Stimulated activated CD8-positive, alpha-beta memory T cell treated with anti-CD3 and anti-CD28 coated beads, Interleukin-15, amount 100 ng/mL, for 4 hours (primary cell): ENCODE measurements at places on chromosomes 1 and 21.

DNA sequence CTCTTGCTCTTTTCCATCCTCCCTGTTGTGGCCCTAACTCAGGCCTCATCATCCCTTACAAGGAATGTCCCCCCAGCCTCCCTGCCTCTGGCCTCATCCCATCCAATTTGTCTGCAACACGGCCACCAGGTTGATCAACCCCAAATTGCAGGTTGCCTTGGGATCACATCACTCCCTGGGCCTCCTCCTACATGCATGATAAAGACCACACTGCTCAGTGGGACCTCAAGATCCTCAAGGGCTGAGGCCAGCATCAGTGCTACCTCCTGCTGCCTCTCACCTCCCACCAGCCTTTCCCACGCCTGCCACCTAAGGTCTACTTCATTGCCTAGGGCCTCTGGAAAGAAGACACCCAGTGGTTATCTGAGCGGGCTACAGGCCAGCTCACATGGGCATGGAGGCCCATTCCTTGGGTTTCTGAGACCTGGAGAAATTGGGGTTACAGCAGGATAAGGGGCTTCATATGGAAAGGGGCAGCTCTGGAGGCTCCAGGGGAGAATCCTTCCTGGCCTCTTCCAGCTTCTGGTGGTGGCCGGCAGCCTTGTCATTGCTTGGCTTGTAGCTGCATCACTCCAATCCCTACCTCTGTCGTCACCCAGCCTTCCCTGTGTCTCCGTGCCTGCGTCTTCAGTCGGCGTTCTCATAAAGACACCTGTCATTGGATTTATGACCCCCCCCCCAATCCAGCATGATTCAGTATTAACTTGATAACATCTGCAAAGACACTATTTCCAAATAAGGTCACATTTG, 60.5 kb downstream of the KLHDC7A start:
- no peak for DNase-seq

DNA sequence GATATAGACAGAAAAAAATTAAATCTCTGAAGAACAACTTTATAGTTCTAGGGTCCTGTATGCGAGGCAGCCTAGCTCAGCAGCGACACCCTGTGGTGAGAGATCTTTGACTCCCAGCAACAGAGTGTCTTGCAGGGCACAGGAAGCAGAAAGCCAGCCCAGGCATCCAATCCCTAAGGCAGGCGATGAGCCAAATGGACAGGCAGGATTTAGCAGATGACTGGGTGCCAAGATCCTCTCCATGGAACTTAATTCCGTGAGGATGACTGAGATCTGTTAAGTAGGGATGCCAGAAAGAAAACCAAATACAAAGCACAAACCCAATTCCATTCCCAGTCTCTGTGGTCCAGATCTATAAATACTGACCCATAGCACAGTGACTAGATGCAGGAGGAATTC, 38.8 kb downstream of the HLCS start:
- DNase-seq: peak; percentile 29

DNA sequence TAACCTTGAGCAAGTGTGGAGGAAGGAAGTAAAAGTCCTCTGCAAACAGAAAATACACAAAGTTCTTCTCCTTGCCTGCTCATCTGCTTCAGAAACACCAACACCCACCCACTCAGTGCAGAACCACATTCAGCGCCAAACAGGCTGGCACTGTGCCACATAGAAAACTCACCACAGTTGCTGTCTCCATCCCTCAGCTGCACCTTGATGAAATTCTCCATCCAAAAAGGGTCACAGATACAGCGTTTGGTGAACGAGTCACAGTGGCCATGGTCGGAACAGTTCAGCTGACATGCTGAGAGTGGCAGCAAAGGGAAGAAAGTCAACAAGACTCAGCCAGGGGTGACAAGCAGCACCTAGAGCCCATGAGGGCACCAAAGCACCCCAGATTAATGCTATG, 114.5 kb downstream of the KIAA0319L start:
- DNase-seq: no peak

- DNase-seq: no peak
Observed at GRCh38 chr1:114090738-114091505, 62.7 kb downstream of the SYT6 start.

- no peak for DNase-seq
Observed at GRCh38 chr1:229114315-229114714, 156.6 kb upstream of the RAB4A start.

- no peak for DNase-seq
Observed at GRCh38 chr1:151458802-151459330, 428 bp downstream of the POGZ start.

DNA sequence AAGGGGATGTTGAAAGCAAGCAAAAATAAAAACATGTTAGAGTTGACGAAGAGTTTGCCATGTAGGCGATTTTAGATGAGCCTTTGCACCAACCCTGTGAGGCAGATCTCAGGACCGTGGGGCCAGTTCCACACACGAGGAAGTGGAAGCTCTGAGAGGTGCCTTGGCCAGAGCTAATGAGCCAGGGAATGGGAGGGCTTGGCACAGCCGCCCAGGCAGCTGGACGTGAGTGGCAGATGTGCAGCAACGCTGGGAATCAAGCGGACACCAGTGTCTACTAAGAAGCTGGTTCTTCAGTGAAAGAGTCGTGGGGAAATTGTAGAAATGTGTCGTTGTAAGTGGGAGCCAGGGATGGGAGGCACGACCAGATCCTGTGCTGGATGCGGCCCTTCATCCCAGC, 58.9 kb upstream of the COL6A1 start:
- no peak for DNase-seq

DNA sequence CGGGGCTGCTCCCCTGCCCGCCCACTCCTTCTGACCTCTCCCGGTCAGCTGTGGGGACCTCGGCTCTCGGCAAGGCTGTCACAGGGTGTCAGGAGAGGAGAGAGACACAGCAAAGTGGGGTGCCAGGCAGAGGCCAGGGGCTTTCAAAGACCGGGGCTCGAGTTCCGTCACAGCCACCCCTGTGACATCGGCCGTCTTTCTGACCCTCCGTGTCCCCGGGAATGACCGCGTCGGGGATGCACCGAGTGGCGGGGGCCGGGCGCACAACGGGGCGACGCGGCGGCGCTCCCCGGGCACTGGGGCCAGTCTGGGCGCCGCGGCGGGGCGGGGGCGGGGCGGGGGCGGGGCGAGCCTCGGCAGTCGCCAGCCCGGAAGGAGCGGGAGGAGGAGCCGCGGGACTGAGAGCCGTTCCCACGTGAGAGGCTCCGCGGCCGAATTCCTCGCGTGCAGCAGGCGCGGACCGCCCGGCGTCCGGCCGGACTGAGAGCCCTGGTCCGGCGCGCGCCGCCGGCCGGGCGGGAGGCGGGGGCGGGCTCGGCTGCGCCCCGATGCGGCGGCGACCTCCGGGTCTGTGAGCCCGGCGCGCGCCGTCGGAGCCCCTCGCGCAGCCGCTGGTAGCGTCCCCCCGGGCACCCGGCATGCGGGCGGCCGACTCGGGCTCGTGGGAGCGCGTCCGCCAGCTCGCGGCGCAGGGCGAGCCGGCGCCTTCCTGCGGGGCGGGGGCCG, 229.7 kb upstream of the TMEM51 start:
- no peak for DNase-seq

DNA sequence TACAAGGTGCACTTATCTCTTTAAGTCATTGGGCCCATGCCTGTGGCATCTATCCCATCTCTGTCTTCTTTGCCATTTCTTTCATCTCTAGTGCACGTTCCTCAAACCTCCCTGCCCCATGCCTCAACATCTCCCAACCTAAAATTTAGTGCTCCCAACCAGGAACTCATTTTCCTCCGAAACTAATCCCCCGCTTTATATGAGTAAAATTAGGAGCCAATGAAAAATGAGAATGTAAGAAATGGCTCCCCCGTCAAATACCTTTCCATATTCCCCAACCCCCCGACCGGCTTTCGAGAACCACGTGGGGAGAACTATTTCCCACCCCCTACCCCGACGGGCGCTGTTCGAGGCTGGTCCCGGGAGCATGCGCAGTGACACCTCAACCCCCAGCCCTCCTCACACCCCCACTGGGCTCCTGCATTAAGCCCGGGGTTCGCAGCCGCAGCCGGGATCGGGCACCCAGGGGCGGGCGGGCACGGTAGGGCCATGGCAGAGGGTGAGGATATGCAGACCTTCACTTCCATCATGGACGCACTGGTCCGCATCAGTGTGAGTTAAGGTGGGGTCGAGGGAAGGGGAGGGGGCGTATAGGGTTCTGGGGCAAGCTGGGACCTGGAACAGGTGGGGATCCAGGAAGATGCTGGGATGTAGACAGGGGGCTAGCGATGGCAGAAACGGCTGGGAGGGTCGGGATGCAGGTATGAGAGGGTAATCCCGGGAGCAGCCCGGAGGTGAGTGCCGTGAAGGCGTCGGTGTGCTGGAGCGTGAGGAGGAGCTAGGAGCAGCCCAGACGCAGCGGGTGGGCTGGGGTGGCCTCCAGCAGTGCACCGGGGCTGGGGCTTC, at the start of gene TRIM46:
Gene TRIM46 (plus strand): TSS at position 372 of the 846 bp plus-strand sequence. CDS start 118 bp downstream, at position 490.
- peak; percentile 48 for DNase-seq

DNA sequence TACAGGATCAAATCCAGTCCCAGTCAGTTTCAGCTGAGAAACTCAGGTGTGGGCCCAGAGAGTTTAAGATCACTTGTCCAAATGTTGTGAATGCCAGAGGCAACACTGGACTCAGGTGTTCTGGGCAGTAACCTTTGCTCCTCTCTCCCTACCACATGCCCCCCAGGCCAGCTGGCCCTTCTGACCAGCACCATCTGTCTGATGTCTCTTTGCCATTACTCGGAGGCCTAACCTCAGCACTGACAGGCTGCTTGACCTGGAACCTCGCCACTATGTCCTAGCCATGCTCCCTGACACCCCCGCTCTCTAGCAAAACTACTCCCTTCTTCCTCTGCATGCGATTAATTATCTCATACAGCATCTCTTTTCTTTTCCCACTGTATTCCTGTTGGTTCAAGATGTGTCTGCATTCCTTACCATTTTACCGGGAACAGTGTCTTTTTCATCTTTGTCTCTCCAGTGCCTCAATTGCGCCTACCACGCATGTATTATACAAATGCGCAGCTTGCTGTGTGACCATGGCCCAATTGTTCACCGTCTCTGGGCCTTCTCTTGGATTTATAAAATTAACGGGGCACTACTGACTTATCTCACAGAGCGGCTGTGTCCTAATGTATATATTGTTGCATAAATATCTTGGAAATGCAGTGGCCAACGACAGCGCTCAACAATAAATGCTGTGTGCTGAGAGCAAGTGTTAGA, 159.5 kb upstream of the IRF2BP2 start:
- DNase-seq: no peak

DNA sequence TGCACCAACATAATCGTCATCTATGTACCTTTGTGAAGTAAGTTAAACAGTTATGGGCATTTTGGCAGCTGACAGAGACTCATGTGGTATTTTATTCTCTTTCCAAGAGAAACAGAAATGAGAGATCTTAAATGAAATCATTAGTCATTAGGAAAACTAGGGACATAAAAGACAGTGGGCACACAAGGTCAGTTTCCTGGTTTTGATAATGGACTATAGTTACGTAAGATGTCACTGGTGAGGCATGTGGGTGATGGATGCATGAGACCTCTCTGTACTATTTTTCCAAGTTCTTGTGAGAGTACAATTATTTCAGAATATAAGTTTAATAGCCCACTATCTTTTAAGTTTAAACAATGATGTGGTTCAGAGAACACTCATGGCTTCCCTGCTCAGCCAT, 216.9 kb downstream of the APP start:
- no peak for DNase-seq

GRCh38 chr21:44353191-44353970, at the start of gene TRPM2:
Gene TRPM2, plus strand, starts transcription at chr21:44353621. Its CDS starts 80 bp downstream, at chr21:44353701.
- peak; percentile 23 for DNase-seq

DNA sequence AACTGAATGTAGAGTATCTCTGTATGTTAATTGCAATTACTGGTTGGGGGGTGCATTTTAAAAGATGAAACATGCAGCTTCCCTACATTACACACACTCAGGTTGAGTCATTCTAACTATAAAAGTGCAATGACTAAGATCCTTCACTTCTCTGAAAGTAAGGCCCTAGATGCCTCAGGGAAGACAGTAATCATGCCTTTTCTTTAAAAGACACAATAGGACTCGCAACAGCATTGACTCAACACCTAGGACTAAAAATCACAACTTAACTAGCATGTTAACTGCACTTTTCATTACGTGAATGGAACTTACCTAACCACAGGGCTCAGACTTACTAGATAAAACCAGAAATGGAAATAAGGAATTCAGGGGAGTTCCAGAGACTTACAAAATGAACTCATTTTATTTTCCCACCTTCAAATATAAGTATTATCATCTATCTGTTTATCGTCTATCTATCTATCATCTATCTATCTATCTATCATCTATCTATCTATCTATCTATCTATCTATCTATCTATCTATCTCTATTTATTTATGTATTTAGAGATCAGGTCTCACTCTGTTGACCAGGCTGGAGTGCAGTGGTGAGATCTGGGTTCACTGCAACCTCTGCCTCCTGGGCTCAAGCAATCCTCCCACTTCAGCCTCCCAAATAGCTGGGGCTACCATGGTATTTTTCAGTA, 47.8 kb downstream of the CHML start:
- DNase-seq: no peak

- DNase-seq: no peak
Observed at GRCh38 chr1:2046953-2047748, 3.1 kb upstream of the PRKCZ start.

DNA sequence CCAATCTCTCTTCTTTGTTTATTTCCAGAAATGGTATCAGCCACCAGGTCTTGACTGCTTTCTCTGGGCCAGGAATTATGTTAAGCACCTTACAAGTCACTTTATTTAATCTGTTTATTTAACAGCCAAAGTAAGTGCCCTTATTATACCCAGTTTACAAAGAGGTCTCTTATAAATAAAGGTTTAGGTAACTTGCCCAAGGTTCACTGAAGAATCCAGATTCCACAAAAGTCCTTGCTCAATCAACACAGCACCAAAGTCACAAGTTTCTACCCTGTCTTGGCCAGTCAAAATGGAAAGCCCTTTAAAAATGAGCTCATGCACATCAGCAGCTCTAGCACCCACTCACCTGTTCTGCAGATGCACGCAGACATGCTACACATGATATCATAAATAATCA, 28.0 kb upstream of the ATP1A1 start:
- no peak for DNase-seq

- no peak for DNase-seq
Observed at GRCh38 chr1:9689971-9690381, 38.4 kb downstream of the PIK3CD start.

DNA sequence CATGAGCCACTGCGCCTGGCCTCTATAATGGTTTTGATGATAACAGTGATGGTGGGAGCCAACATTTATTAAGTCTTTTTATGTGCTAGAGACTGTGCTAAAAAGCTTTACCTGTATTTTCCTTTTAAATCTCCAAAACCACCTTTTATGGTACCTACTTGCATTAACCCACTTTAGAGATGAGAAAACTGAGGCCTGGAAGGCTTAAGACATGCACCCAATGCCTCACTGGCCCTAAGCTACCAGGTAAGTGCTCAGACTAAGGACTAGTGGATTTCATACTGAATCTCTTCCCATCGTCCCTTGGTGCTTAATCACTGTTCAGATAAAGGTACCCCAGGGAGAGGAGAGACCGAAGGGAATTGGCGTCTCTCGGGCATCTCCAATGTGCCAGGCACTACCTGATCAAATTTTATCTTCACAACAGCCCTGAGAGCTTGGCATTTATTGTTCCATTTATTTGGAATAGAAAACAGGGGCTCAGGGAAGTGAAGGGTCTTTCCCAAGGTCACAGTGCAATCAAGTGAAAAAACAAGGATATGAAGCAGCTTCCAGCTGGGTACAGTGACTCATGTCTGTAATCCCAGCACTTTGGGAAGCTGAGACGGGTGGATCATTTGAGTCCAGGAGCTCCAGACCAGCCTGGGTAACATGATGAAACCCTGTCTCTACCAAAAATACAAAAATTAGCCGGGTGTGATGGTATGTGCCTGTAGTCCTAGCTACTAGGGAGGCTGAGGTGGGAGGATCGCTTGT, 84.2 kb downstream of the LACTBL1 start:
- DNase-seq: no peak
